ENCODE measurements at places on chromosomes 3 and 15.

DNA sequence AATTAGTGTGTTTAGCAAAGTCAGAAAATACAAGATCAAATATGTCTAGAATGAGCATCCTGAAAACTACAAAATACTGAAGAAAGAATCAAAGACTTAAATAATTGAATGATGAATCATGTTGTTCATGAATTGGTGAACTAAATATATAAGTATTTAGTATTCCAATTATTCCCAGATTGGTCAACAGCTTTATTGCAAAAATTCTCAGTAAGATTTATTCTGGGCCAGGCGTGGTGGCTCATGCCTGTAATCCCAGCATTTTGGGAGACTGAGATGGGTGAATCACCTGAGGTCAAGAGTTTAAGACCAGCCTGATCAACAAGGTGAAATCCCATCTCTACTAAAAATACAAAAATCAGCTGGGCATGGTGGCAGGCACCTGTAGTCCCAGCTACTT, 250.0 kb upstream of the NECTIN3 start:
- no peak for DNase-seq

- no peak for DNase-seq
These were observed 15.6 kb downstream of the KBTBD13 start for GRCh38 chr15:65091946-65092770.

DNA sequence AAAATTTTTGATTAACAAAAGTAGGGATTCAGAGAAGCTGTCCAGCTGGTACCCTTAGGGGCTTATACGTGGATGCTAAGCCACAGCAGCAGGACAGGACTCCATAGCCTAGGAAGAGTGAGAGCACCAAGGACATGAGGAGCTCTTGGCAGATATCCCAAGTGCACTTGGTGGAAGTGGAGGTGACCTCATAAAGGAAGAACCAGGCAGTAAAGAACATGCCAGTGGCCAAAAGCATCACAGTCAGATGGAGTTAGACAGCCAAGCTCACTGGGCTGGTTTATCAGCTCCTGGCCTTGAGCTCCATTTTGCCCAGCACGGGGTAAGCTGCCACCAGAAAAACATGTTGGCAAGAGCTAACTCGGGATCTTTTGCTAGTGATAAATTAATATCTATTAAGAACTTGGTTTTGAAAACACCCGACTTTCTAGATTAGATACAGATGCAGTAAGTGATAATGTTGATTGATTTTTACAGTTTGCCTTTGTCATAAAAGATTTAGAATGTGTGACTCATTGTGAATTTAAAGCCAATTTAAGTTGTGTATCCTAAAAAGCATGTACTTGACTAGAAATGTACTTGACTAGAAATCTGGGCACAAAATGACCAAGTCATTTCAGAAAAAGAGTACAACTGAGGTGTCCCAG, 108.0 kb downstream of the CMSS1 start:
- DNase-seq: no peak

- no peak for DNase-seq
These were observed 128.2 kb downstream of the LRRK1 start for GRCh38 chr15:101047301-101047781.

DNA sequence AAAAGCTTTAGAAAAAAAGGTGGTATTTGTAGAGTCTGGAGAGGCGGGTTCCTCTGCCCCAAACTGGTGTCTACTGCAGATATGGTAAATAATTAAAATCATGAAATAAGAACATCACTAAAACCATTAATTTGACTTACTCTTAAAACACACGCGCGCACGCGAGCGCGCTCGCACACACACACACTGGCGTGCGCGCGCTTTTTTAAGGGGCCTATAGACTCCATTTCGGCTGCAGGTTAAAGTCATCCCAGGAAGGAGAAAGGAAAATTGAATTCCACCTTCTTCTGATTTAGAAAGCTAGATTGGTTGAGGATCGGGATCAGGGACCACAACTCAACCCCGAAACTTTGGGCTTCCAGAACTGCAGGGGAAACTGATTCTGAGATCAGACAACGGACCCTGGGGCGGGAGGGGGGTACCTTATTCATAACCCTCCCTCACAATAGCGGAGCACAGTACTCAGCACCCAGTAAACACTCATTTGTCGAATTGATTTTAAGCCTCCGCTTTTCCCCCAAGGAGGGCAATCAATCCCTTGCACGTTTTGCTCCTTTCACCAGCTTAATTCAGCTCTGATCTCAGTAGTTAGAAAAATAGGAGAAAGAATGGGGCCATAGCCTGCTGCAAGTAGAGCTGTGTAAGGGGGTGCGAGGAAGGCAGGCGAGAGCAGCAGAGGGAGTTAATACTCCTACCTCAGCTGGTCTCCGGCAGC, 509 bp upstream of the LRRC3B start:
- DNase-seq: no peak

DNA sequence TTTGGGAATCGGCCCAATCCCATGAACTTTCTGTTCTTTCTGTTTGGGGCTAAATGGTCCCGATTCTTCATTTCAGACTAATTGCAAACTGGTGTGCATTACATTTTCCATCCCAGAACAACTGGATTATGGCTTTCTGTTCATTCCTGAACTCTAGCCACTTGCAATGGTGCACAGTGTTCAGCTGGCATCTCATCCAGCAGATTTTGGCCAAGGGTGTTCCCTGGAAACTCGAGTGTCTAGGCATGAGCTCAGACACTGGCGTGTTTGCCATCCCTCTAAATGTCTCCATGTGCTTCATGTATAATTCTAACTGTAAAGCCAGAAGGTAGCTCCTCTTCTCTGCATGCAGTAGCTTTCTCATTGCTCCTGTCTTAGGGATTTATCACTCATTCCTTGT, 97.1 kb upstream of the MYZAP start:
- DNase-seq: no peak

Data from neural crest cell (in vitro differentiated cells).